NCI-H446 (cell line): ENCODE measurements at places on chromosomes 3 and 15.
A peak's percentile ranks its signal among the peaks of the same experiment; 100 is the strongest.

- DNase-seq, result no peak
Observed at GRCh38 chr15:33013827-33014445, 180.6 kb downstream of the FMN1 start.

DNA sequence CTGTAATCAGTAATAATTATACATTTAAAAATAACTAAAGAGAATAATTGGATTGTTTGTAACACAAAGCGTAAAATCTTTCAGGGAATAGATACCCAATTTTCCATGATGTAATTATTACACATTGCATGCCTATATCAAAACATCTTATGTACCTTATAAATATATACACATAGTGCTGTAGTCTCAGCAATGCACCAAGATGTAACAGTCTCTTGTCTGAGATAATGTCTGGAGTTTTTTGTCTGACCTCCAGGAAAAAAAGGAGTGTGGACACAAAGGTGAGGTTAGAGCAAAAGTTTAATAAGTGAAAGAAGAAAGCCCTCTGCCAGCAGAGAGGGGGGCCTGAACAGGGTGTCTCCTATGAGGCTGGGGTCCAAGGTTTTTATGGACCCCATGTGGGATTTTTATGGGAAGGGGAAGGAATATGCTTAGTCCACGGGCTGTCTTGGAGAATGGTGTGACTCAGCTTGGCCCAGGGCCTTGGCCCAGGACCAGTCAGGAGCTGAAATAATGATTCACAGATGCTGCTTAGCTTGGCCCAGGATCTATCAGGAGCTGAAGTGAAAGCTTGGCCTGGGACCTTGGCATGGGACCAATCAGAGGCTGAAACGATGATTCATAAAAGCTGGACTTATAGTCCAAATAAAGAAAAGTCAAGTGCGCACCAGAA, 545.0 kb downstream of the ZPLD1 start:
- DNase-seq, result peak; percentile 91

DNA sequence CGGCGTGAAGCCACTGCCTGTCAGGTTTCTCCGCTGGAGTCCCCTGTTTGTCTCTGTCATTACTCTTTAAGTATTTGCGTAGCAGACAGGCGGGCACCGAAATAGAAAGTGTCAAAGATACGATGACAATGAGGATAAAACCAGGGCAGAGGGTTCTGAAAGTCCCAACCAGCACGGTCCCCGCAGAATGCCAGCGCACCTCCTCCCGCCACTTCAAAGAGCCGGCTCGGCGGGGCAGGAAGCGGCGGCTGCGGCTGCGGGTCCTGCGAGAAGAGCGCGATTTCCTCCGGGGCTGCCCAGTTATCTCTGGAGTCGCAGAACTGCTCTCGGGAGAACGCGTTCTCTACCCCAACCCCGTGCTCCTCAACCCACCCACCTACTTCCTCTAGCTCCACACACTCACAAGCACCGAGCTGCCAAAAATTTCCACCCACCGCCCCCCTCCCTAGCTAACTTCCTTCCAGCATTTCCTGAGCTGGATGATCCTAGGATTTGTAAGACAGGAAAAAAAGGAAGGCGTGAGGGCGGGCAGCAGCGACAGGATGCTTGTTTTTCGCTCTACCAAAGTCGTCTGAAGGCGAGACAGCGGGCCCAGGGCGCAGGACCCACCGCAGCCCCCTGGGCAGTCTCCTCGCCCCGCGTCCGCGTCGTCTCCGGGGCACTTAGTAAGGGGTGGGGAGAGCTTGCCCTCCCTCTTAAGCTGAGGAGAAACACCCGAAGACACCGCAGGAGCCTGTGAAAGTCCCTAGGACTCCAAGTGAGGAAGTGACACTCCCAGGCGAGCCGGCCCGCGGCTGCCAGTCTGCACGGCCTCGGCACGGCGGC, at the start of gene ARHGAP31:
ARHGAP31 (plus strand) TSS at position 513 of the 825 bp plus-strand sequence. CDS start 522 bp downstream, outside the sequence.
- peak; percentile 40 for DNase-seq

DNA sequence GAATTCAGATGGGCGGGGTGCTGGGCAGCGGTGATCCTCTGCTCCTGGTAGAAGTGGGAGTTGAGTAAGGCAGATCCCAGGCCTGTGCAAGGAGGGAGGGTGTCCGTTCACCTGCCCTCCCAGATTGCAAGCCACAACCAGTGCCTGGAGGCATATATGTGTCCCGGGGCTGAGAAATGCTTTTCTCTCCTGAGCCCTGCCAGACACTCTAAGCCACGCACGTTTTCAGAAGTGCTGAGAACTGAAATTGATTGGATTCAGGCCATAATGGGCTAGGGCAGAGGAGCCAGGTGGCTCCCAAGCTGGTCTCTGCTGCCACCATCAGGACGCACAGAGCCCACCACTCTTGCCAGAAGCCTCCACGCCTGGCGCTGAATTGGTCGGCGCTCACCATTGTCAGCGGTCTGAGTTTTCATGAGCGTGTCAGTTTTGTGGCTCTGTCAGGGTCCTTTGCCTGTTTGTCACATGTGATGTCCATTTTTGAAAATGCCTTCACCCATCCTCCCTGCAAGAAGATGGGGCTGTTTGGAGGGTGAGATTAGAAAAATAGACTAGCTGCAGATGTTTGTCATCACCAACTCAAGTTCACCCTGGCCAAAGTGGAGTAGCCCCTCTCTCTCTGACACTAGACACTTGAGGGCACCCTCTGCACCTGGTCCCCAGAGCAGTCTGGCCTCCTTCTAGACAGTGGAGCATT, 15.4 kb upstream of the BFSP2 start:
- DNase-seq, result peak; percentile 75

- no peak for DNase-seq
Observed at GRCh38 chr3:181052256-181052655, 62.7 kb upstream of the DNAJC19 start.

DNA sequence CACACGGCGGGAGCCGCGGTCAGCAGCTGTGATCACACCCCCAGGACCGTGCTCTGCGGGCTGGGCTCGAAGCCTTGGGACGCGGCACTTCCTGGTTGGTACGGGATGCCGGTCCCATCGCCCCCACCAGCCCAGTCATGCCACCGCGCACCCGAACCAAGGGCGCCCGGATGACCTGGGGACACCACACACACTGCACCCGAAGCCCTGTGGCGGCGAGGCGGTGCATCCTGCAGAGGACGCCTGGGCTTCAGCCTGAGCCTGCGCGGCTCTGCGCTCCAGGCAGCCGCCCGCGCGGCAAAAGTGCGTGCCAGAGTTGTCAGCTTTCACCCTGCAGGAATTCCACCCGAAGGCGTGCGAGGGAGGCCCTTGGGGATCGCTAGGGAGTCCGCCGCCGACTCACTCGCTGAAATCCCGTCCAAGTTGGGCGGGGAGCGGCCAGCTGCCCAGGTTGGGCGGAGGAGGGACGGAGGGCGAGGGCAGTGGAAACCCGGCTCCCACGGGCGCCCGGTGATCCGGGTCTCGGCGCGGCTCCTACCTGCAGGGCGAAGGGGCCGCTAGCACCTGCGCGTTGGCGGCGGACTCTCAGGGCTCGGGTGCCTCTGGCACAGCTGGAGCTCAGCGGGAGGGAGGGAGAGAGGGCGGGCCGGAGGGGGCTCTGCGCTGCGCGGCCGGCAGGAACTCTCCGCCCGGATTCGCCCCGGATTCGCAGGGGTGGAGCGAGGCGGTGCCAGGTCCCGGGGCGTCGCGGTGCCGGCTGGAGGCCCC, at the start of gene PLD1:
PLD1 (minus strand) TSS at position 623 of the 768 bp plus-strand sequence. CDS start 72,432 bp downstream, outside the sequence.
- DNase-seq, result peak; percentile 50

- DNase-seq, result no peak
Observed at GRCh38 chr3:194274424-194275085, 76.6 kb downstream of the CPN2 start.

GRCh38 chr3:159854500-159855124, 134.0 kb upstream of the IL12A start:
- no peak for DNase-seq

DNA sequence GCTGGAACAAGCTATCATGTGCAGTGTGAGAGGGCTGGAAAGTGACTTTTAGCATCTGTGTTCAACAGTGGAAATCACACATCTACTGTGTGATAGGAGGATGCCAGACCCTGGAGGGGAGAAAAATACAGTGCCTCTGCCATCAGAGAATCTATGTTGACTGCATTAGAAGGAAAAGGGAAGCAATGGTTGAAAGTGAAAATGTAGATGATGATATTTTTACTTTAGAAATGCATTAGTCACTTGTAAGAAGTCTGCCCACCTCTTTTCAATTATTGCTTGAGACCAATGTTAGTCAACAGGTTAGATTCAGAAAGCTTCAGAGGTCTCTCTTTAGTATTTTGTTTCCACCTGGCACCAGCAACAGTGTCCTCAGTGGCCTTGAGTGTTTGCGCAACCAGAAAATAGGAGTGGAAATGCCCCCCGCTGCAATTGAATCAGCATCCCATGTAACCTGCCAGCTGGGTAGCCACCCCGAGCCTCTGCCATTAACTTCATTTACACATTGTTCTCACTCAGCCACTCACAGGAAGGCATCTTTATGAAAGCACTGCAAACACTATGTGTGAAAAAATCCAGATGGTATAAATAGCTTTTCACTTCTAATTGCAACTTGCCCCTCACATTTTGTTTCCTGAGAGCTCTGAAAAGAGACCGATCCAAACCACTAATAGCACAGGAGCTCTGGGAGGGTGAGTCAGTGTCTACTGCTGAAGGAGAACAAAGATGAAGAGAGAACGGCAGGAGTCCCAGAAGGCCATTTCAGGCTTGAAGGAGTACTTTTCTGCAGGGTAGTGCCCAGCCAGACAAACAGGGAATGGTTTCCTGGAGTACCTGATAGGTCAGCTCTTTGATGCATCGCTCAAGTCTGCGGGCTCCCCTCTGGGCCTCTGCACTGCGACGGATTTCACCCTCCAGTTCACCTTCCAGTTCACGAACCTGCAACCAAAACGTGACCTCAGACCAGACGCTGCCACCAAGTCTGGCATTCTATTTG, 92.1 kb downstream of the HHLA2 start:
- DNase-seq, result peak; percentile 53

DNA sequence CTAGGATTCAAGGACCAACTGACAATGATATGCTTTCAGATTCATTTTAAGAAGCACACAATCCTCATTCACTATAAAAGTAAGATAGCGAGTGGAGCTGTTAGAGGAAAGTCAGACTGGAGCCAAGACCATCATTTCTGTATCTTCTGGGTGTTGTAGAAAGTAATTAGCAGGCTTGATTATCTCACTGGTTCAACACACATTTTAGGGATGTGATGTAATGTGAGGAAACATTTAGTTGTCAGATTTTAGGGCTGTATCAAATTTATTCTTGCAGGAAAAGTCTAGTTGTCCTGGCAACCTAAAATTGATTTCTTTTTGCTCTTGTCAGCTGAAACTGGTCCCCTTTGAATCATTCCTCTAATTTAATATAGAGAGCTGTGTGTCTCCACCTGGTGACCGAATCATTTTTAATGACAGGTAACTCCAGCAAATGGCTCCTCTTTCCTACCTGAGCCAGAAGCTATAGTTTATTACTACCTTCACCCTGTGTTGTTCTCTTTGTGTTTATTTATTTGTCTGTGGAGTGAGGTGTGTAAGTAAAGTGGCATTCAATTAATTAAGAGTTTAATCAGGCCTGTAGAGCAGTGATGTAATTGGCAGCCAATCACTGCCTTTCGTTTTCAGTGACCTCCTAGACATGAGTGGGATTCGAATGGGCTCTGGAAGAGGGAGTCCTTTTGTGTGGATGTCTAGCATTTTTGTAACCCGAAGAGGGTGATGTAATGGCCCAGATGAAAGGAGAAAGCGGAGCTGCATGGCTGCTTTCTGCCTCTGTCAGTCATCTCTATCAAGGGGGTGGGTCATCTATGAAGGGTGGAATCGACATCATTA, 125.8 kb downstream of the LPP start:
- DNase-seq, result no peak

- no peak for DNase-seq
Observed at GRCh38 chr3:184626923-184627322, 65.3 kb downstream of the EPHB3 start.

DNA sequence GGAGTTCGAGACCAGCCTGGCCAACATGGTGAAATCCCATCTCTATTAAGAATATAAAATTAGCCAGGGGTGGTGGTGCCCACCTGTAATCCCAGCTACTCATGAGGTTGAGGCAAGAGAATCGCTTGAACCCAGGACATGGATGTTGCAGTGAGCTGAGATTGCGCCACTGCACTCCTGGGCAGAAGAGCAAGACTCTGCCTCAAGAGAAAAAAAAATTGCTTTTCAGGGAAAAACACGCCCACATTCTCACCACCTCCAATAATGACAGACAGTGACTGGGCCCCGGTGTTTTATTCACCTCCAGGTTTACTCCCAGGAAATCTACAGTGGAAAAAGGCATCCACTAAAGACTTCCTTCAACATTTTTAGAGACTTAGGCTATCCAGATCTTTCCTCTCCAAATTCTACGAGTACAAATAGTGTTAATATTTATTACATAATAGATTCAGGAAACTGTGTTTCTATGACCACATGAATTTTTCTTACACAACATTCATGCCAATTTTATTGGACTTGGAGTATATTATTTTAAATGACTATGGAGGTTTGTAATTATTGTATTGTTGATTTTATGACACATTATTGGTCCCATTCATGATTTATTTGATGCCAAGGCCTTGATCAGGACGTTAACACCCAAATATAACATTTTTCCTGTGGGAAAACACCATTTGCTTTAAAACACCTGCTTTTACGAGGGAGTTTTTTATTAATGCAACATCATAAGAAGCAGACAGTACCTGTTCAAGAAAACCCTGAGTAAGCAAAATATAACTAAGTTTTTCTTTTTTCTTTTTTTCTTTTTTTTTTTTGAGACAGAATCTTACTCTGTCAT, 26.6 kb downstream of the IGF2BP2 start:
- DNase-seq, result no peak

DNA sequence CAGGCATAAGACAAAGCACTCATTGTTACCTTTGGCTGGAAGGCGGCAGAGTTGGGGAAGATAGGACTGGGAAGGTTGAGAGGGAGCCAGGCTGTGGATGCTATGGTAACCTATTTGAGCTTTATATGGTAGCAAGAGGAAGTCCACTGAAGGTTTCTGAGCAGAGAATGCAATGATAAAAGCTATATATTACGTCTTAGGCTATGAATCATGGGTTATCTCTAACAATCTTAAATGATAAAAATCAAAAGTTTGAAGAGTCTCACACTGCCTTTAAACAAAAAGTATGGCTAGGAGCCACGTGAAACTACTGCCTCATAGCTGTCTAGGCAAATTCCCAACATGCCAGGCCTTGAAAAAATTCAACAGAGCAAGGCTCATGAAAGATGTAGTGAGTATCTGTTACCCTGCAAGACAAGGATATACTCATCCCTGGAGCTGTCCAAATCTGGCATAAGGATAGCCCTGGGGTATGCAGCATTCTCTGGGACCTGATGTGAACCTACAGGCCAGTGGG, 4.1 kb downstream of the P3H2 start:
- no peak for DNase-seq
